ENCODE measurements at places on chromosomes 1 and 21.

- no peak for DNase-seq
Measured at GRCh38 chr1:77487631-77488030, 194.8 kb downstream of the ZZZ3 start.

GRCh38 chr1:1371746-1372711 lies 3.0 kb downstream of the AURKAIP1 start:
- peak; percentile 61 for DNase-seq

DNA sequence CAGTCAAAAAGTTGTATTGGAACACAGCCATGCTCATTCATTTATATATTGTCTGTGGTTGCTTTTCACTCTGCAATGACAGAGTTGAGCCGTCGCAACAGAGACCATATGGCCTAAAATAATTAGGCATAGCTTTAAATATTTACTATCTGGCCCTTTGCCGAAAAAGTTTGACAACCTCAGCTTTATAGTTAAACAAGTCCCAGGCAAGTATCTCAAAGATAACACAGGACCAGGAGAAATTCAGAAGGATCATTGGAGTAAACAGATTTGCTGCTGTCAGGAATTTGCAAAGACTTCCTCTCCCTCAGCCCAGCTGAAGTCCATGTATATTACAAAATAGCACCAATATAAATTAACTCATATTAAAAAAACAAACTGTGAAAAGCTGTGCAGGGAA lies 34.4 kb downstream of the NID1 start:
- DNase-seq = no peak

GRCh38 chr1:109769330-109770078 lies 5.8 kb upstream of the EPS8L3 start:
- DNase-seq = peak; percentile 84

GRCh38 chr21:32020564-32020963 lies 147.7 kb downstream of the HUNK start:
- no peak for DNase-seq

DNA sequence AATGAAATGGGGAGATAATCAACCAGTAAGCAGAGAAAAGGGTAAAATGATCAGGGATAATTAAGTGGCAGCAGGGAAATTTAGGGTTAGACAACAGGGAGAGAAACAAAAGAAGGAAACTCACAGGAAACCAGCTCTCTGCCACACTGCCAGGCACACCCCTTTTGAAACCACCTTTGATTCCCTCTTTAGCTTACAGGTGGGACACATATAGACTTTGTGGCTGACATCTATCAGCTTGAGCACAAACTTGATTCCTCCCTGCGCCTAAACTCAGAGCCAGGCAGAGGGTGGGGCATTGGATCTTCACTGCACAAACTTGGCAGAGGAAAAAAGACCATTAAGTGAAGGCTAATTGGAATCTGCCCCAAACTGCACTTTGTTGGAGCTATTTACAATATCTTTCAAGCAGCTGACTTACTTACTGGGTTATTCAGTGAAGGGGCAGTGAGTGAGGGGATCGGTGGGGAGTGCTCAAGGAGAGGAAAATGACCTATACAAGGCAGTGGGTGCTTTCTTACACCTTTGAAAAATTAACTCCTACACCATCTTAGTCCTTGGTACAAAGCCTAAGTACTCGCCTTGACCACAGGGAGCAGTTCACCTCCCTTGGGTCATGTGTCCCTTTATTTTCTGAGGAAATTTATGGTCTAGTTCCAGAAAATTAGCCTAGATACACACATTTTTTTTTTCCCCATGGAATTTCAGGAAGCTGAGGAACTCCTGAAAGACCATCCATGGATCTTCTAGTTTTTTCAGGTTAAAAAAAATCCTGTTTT lies 60.2 kb downstream of the PBX1 start:
- DNase-seq = no peak

GRCh38 chr1:101290119-101290921 lies 53.5 kb downstream of the S1PR1 start:
- no peak for DNase-seq

- no peak for DNase-seq
Measured at GRCh38 chr1:29498126-29499103, 262.1 kb downstream of the PTPRU start.

- no peak for DNase-seq
Measured at GRCh38 chr1:3773572-3774275, 1.2 kb downstream of the SMIM1 start.

DNA sequence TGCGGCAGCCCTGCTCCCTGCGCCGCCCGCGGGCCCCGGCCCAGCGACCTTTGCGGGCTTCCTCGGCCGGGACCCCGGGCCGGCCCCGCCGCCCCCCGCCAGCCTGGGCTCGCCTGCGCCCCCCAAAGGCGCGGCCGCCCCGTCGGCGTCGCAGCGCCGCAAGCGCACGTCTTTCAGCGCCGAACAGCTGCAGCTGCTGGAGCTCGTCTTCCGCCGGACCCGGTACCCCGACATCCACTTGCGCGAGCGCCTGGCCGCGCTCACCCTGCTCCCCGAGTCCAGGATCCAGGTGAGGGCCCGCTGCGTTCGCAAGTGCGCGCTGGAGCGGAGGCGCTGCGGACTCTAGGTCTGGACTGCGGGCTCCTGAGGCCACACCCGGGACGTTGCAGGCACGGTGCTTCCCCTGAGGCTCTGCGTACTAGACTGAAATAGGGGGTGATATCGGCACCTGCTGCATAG lies 351 bp downstream of the MIXL1 start:
- DNase-seq = peak; percentile 16

- DNase-seq = no peak
Measured at GRCh38 chr1:198628067-198628455, 10.8 kb upstream of the PTPRC start.

All from EL (cell line).